ENCODE measurements at places on chromosomes 12 and 14.
A peak's percentile ranks its signal among the peaks of the same experiment; 100 is the strongest.

DNA sequence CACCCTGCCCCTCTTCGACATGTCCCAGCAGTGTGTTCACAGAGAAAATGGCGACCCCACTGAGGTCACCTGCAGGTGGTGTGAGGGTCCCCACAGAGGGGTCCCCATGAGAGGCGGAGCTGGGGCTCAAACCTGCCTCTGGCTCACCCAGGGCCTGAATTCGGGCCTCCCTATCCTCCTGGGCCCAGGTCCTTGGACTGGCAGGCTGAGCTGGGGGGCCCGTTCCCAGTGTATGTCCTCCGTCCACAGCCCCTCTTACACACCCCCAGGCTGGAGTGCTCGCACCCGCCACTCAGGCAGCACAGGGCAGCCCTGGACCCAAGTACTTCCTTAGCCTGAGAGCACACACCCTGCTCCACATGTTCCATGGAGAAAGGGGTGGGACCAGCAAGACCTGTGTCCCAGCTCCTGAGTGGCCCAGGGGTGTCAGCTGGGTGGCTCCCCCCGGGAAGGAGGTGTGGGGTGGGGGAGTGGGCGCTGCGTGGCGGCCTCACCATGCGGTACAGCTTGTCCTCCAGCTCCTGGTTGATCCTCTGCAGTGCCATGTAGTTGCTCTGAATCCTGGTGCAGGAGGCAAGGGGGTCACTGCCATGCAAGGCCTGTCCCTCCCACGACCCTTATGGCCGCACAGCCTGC lies 42.6 kb downstream of the BEGAIN start:
- DNase-seq = no peak

- DNase-seq = no peak
These were observed 926 bp downstream of the HRK start for GRCh38 chr12:116880213-116880816.

GRCh38 chr12:104740668-104741067 lies 217.4 kb downstream of the SLC41A2 start:
- DNase-seq = peak; percentile 73

DNA sequence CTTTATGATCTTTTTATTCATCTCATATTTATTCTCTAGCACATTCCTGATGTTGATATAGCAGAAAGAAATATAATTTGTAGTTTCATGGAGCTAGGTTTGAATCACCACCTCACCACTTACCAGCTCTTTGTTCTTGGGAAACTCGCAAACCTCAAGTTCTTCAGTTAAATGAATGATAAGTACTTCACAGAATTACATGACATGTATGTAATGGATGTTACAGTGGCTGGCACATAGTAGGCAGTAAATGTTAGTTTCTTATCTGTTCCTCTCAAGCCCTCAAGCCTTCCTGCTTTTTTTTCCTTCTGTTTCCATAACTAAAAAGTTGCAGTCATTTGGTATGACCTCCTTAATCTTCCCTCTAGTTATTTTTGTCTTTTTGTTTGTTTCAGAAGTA lies 54.9 kb downstream of the SPATS2 start:
- peak; percentile 81 for DNase-seq

- peak; percentile 40 for DNase-seq
These were observed 977 bp downstream of the HEATR5A start for GRCh38 chr14:31419179-31419966.

DNA sequence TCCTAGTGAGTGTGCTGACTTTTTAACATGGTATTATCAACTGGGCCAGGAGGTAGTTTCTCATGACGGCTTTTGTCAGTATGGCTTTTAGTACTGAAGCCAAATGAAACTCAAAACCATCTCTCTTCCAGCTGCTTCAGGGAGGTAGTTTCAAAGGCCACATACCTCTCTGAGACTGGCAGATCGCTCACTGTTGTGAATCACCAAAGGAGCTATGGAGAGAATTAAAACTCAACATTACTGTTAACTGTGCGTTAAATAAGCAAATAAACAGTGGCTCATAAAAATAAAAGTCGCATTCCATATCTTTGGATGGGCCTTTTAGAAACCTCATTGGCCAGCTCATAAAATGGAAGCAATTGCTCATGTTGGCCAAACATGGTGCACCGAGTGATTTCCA lies 141.1 kb downstream of the HMGA2 start:
- DNase-seq = no peak

DNA sequence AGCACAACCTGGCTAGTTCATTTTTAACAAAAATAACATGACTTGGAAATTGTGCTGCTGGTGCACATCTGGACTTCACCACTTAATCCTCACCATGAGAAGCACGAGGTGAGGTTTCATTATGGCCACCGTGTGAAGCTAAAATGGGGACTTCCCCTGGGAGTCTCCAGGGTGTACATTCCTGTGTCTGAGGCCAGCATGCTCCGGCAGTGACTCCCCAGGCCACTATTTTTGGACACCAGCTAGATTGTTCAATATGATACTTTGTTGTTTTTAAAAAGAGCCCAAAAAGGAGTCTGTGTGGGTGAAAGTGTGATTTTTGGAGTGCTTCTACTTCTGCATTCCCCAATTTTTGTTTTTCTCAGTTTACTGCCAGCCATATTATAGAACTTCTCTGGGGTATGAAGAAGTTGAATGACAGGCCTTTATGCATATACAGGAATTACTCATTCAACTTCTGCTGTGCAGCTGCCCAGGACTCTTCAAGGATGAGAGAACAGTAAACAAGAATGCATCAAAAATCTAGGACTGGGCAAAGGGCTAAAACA lies 16.9 kb upstream of the AICDA start:
- DNase-seq = no peak

DNA sequence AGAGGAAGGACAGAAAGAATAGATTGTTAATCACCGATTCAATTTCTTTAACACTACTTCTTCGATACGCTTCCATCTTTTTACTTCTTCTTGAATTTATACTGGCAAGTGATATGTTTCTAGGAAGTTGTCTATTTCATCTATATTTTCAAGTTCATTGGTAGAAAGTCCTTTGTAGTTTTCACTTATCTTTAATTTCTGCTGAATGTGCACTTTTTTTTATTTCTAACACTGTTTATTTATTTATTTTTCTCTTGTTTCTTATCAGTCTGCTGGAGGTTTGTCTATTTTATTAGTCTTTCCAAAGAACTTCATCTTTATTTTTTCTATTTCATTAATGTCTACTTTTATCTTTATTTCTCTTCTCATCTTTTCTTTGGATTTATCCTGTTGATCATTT lies 63.6 kb downstream of the SIX1 start:
- DNase-seq = no peak

GRCh38 chr14:55801121-55801520 lies 221.1 kb downstream of the KTN1 start:
- no peak for DNase-seq

Data from hematopoietic multipotent progenitor cell treated with erythropoietin and hydrocortisone succinate and interleukin-3 and kit ligand, for 4 days (in vitro differentiated cells).